ENCODE measurements at places on chromosomes 6 and 20.

DNA sequence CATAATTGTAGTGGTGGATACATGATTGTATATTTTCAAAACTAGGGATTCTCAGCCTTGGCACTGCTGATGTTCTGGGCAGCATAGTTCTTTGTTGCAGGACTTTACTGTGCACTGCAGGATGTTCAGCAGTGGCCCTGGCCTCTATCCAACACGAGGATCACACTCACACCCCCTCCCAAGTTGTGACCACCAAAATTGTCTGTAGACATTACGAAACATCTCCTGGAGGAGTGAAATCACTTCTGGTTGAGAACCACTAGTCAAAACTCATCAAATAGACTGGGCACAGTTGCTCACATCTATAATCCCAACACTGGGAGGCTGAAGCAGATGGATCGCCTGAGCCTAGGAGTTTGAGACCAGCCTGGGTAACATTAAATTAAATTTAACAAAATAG lies 123.1 kb upstream of the CDYL start:
- no peak for DNase-seq

DNA sequence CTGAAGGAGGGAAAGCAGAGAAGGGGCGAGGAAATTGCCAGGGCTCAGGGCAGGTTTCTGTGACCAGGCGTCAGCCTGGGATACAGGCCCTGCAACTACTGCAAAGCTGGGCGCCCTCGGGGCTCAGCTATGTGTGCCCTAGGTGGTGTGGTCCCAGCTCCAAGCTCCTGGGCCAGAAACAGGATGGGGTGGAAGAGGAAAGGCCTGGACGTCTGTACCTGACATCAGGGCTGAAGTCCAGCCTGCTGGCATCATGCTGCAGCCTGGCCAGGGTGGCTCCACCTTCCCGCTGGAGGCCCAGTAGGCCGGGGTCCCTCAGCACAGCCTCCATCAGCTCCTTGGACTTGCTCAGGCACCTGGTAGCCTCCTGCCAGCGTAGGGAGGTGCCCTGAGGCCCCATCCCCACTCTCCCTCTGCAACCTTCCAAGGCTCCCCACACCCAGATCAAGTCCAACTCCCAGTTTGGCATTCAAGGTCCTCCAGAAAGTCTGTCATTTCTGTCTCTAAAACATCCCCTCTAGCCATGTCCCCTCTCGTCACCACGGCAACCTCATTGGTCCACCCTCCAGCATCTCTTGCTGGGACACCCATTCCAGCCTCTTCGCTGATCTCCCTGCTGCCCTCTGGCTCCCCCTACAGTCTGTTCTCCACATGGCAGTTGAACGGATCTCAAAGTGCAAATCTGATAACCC lies 38.2 kb downstream of the KIAA1755 start:
- DNase-seq = peak; percentile 44

- no peak for DNase-seq
Observed at GRCh38 chr20:53768329-53768728, 174.7 kb upstream of the ZNF217 start.

DNA sequence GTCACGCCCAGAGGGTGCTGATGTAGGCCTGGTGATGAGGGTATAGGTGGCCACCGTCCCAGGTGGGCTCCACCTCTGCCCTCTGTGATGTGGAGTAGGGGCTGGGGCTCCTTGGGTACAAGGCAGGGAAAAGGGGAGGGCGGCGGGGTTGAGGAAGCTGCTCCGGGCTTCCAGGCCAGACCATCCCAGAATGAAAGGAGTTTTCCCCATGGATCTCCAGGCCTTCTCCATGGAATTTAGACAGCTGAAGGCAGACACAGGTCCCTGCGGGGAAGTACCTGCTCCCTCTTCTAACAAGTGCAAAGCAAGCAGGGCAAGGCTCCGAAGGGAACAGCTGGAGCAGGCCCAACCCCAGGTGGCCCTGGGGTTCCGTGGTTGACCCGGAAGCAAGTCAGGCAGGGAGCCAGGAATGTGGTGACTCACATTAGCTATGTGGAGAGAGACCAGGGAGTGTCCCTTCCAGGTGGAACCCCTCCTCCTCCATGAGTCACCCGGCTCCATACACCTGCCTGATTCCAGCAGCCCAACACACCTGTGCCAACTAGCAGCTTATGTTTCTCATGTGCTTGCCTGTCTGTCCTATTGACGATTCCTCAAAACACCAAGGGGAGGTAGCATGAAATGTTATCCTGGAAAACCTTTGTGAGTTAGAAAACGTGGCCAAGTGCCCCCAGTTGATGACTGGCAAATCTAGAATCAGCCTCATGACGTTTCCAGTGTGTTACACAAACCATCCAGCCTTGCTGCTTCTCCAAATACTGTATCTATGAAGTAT lies 59.7 kb upstream of the SNX9 start:
- DNase-seq = no peak

- DNase-seq = no peak
Observed at GRCh38 chr6:154463573-154464419, 46.7 kb downstream of the CNKSR3 start.

- DNase-seq = no peak
Observed at GRCh38 chr6:13418844-13419243, 68.6 kb downstream of the GFOD1 start.

GRCh38 chr6:22357724-22358189 lies 60.9 kb upstream of the PRL start:
- no peak for DNase-seq

DNA sequence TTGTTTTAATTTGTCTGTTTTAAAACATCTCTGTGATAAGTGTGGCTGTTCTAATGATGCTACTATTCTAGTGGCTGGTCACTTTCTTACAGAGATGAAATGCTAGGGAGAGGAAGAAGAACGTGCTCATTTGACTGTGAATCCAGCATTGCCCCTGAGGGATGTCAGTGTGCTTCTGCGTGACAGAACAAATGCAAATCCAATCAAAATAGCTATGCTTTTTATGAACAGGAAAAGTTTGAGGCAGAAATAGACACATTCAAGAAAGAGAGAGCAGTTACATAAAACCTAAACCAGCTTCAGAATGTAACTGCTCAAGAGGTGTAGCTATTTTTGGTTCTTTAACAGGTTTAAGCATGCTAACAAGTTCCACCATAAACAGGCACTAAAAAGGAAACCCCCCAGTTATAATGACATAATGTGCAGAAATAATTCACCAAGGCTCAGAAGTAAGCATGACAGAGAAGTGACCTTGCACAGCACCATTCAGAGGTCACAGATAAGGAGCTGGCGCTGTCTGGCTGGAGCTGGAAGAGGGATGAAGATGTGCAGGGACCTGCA lies 385.3 kb downstream of the EPM2A start:
- no peak for DNase-seq

DNA sequence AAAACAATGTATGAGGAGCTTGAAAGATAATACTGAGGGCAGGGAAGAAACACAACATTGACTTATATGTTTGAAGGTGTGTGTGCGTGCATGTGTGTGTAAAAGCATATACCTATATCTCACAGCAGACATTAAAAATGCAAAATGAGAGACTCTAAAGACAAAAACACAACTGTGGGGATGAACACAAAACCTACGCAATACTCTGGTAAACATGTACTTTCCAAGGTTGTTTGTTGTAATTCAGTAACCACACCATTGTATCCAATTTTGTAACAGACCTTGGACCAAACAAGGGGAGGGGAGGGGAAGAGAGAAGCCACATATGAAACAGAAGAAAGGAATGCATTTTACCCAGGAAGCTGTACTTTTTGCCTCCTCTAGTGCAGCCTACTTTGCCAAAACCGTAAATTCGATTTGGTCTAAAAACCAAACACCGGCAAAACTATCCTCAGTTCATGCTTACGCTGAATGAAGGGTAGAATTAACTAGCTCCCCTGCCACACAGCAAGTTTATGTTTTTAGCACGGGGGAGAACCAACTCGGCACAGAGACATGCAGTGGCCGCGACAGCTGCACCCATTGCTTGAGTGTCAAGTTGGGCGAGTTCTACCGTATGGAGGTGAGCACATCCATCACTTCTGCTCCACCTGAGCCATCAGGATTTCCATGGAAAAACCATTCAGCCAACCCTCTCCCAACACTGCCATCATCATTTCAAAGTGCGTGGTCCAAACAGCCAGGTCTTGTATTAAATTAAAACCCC lies 50.0 kb downstream of the CNKSR3 start:
- DNase-seq = no peak

DNA sequence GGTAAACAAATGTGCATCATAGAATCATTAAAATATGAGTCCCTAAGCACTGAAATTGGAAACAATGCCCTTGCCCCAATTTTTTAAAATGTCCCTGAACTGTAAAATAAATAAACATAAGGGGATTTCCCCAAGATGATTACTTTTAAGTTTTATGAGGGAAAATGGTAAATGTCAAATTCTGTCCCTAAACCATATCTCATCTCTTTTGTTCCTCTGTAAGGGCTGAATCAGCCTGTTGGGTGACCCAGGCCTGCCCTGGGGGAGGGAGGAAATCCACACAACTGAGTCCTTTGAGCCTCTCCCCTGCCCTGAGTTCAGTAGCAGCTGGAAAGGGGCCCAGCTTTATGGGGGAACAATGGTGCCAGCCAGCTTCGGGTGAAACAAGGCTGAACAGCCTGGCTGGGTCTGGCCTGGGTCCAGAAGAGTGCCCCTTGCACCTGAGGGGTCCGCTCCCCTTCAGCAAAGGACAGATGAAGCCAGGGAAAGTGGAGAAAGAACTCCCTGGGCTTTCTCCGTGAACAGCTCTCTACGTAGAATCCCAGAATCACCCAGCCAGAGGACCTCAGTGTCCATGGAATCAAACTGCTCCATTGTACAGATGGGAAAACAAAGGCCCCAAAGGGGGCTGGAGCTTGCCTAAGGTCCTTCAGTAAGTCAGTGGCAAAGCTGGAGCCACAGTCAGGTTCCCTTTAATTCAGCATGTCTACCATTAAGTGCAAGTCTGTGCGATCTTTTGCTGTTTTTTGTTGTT lies 28.2 kb upstream of the ITCH start:
- no peak for DNase-seq

GRCh38 chr6:34865107-34865506 lies 22.7 kb downstream of the TAF11 start:
- DNase-seq = no peak

- DNase-seq = peak; percentile 64
Observed at GRCh38 chr20:1664911-1665310, 7.3 kb upstream of the SIRPG start.

DNA sequence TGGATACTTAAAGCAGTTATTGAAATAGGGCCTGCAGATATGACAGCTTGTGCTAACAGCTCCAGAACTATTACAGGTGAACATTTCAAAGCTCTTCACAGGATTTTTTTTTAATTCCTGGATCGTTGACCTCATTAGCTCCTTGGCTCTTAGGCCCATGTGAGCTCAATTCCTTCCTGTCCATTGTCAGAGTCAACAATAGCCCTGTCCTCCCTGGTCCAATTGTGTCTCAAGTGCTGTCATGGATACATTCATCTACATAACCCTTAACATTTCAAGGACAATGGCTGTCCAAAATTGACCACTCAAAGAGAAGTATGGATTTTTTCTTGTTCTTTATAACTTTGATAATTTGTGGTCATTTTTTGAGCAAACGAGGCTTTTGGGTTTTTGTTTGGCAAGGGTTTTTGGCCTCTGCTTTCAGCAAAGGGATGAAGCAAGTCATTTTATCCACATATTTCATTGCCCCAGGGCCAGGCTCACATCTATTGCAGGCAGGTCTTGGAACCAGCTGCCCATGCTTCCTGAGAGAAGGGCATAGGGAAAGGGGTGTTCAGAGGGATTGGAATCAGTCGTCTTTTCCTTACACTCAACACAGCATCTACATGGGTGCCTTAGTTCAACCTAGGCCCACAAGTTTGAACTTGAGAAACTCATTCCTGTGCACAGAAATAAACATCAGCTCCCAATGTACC lies 282.1 kb downstream of the TPBG start:
- DNase-seq = no peak

GRCh38 chr6:18213439-18213838 lies 50.9 kb downstream of the DEK start:
- DNase-seq = no peak

GRCh38 chr20:19976595-19977372 lies 40.4 kb upstream of the NAA20 start:
- no peak for DNase-seq

- no peak for DNase-seq
Observed at GRCh38 chr6:22593895-22594294, 24.5 kb downstream of the HDGFL1 start.

GRCh38 chr20:1448081-1448620 lies 18.5 kb downstream of the NSFL1C start:
- DNase-seq = no peak

- DNase-seq = no peak
Observed at GRCh38 chr20:23135449-23136420, 49.6 kb upstream of the CD93 start.

DNA sequence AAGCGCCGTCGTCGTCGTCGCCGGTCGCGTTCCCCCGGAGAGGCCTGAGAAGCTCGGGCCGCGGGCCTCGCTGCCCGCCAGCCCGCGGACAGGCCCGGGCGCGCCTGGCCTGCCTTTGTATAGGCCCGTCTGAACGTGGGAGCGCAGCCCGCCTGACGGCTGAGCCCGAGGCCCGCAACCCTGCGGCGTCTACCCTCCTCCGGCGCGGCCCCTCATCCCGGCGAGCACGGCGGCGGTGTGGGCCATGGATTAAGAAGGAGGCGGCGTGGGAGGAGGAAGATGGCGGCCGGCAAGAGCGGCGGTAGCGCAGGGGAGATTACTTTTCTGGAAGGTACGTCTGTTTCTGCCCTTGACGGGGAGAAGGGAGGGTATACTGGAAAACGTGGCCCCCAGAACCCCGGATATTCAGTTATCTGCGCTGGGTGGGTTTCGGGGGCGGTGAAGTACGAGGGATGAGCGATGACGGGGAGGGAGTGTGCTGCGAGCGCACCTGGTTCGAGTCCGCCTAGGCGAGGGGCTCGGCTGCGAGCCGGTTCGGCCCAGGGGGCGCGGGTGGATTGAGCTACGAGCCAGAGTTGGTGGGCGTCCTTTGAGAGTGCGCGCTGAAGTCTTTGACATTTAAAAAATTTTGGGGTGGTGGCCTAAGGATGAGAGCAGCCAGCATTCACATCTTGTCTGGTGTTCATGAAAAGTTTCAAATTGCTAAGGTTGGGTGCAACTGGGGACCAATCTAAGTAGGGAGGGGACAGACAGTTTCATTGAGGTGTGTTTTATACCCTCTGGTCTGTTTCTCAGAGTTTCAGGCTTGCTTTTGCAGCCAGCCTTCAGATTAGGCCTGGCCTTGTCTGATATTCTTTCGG lies 796 bp downstream of the SENP6 start:
- DNase-seq = peak; percentile 38
